Posterior cingulate gyrus (tissue), 11 donors: ENCODE measurements at places on chromosomes 7 and 10.
A peak's percentile ranks its signal among the peaks of the same experiment; 100 is the strongest.

GRCh38 chr7:27890205-27890849, 150.4 kb downstream of the TAX1BP1 start:
- no peak for DNase-seq

- DNase-seq = no peak
These were observed 74.2 kb downstream of the MALSU1 start for GRCh38 chr7:23373151-23374004.

DNA sequence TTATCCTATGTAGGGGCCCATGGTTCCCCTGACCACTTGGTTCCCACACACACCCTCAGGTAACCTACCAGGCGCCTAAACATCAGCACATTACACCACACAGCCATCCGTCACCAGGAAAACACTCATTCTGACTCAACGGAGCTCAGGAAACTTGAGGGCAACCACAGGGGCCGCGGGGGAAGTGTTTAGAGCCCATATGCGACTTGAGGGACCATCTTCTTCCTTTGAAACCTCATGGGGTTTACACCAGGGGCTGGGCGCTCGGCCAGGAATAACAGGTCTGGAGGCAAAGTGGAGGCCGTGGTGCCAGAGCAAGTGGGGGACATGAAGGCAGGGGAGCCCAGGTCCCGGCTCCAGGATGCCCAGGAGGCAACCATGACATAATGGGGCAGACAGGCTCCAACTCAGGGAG, 1.5 kb downstream of the STX1A start:
- DNase-seq = no peak

DNA sequence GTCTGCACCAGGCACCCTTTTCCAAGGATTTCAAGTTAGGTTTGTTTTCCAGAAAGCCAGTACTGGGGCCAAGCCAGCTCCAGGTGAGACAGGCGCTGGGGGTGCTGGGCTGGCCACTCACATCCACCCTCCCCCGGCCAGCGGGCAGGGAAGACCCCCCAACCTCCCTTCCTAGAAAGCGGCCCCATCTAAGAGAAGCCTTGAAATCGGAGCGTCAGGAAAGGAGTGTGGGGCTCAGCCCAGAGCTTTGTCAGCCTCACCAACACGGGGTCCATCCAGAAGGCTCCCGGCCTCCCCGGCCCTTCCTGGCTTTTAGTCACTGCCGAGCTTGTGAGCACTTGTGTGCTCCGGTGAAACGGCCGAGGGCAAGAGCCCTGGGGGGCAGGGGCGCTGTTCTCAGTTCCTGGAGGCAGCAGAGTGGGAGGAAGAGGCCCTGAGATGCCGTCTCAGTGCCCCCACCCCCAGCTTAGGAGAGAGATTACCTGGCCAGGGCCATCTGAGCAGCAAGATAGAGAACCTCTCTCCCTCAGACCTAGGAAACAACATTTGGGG, 39.6 kb downstream of the PDGFA start:
- peak; percentile 3 for DNase-seq

DNA sequence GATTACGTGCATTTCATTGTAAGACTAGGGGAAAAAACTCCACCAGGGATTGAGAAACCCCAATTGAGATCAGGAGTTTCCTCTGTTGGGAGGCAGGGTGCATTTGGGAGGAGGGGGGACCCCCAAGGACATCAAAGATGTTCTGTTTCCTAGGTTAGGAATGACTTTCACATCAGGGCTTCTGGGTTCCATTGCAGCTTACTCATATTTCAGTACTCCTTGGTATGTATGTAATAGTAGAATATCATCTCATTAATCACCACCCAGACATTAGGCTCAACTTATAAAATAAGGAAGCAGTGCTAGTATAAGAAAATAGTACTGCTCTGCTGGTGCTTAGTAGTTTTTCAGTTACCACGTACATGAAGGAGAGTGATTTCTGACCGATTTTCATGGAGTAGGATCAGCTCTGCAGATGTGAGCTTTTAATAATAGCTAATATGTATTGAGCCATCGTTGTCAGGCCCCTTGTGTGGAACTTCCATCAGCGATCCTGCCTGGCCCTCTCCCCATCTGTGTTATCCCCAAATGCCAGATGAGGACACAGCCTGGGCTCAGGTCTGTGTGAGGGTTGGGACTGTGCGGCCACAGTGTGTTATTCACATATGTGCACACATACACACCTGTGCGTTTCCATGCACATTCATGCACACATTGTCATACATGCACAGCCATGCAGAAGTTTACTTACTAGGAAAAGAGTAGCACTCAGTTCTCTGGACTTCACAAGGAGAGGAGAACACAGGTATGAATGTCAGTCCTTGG, 23.5 kb downstream of the UPP1 start:
- no peak for DNase-seq

- DNase-seq = no peak
These were observed 2.2 kb upstream of the AFAP1L2 start for GRCh38 chr10:114406455-114406854.

- no peak for DNase-seq
These were observed 215.1 kb upstream of the FRMD4A start for GRCh38 chr10:14545827-14546226.

GRCh38 chr10:16381083-16381482, 55.7 kb upstream of the PTER start:
- DNase-seq = no peak

DNA sequence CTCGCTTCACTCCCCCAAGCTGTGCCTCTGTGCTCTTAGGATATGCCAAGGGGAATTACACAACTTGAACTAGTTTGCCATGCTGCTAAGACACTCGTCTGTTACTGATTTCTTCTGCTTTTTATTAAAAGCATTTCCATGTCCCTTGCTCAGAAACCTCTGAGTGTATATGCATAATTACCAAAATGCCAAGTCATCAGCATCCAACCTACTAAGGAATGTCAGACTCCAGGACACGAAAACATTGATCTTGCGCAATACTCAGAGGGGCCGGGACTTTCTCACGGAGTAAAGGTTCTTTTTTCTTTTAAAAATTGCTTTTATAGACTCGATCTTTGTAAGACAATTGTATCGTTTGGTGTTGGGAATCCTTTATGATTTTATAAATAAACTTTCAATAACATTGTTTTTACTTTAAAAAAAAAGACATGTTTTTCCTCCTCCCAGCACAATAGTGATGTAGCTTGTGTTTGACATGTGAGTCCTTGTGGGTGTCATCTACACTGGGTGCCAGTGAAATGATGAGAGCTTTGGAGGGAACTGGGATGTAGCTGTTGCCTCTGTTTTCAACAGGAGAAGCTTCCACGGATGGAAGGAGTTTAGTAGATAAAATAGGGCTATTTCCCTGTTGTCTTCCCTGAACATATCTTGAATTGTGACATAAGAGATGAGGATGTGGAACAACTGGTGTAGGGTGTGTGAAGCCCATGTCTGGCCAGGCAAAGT, 43.6 kb downstream of the CNNM1 start:
- DNase-seq = no peak

DNA sequence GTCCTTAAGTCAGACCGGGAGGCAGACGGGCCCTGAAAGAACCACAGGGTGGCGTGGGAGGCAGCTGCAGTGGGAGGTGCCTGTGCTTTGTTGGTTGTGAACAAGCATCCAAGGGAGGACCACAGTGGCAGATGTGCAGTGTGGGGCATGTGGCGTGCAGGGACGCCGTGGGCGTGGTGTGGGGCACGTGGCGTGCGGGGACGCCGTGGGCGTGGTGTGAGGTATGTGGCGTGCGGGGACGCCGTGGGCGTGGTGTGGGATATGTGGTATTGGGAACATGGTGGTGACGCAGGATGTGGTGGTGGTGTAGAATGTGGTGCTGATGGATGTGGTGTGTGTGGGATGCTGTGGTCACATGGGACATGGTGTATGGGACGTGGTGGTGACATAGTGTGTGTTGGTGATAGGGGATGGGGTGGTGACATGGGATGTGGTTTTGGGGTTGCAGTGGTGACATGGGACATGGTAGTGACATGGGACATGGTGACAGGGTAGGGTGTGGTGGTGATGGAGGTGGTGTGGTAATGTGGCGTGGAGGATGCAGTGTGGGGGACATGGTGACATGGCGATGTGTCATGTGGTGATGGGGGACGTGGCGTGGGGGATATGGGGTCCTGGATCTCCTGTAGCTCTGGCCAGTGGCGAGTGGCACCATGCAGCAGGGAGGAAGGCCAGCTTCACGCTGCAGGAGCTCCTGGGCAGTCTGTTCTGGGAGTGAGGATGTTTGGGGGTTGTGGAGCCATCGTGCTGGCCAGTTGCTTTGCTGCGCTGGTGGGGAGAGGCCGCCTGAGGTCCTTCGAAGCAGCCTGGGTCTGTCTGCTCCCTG, 78.8 kb downstream of the INPP5A start:
- no peak for DNase-seq

DNA sequence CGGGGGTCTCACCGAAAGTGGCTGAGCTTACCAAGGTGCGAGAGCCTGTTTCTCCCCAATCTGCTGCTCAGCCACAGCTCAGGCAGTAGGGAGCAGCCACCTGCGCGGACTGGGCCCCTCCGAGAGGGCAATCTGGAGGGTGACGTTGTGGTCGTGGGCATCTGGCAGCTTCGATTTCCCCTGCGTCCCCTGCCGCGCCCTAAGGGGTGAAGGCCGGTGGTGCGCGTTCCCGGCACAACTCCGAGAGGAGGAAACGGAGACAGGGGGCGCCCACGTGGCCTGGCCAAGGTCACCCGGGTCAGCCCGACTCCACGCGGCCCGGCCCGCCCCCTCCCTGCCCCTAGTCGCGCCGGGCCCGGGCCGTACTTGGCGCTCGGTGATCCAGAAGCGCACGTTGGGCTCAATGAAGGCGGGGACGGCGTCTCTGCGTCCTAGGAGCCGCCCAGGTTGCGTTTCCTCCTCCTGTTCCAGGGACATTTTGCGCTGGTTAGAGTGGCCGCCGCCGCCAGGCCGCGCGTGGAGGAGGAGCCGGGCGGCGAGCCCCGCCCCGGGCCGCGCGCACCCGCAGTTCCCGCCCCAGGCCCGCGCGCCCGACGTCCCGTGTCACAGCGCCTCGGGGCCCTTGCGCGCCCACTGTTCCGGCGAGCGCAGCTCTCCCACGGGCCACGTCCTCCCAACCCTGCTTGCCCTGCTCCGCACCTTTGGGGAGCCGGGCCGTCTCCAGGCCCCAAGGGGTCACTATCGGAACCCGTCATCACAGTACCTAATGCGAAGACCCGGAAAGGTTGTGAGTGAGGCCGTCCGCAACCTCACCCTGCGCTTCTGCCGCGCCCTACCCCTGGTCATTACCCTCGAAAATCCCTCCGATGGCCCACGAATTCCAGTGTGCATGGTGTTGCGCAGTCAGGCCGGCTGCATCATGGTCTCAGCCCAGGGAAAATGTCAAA, at the start of gene SFXN4:
SFXN4 (minus strand) TSS at position 544 of the 947 bp plus-strand sequence; CDS start at position 477, 67 bp downstream.
- peak; percentile 84 for DNase-seq
